ENCODE measurements at places on chromosomes 2 and 18.

DNA sequence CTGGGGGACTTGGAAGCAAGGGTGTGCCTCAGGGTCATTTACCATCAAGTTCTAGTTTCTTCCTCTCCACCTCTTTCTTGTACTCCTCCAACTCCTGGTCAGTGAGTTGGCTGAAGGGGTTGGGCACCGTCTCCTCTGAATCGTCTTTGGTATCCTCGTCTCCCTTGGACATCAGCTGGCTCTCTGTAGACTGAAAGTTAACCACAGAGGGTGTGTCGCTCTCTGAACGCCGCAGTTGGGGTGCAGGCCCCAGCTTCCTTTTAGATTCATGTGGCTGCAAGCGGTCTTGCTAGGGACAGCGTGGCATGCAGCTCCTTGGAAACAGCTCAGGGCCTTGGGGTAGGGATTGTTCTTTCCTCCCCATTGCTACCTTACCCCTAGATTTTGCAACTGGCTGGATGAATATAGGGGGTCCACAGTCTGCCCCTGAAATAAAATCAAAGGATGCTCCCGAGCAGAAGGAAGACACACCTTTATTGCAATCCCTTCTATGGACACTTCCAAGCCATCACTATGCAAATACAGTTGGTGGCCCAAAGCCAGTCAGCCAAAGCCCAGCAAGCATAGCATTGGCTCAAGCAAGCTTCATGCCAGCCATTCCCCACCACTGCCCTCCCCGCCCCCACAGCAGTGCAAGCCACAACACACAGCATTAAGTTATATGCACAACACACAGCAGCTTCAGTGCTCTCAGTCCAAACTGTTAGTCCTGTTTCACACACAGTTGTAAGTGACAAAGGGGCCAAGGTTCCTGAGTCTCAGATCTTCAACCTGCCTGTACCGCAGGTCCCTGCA, 93.2 kb downstream of the ADD2 start:
- DNase-seq: no peak

GRCh38 chr2:54559593-54560145, 103.5 kb downstream of the SPTBN1 start:
- peak; percentile 92 for DNase-seq

GRCh38 chr2:59932341-59932740, 621.1 kb downstream of the BCL11A start:
- no peak for DNase-seq

DNA sequence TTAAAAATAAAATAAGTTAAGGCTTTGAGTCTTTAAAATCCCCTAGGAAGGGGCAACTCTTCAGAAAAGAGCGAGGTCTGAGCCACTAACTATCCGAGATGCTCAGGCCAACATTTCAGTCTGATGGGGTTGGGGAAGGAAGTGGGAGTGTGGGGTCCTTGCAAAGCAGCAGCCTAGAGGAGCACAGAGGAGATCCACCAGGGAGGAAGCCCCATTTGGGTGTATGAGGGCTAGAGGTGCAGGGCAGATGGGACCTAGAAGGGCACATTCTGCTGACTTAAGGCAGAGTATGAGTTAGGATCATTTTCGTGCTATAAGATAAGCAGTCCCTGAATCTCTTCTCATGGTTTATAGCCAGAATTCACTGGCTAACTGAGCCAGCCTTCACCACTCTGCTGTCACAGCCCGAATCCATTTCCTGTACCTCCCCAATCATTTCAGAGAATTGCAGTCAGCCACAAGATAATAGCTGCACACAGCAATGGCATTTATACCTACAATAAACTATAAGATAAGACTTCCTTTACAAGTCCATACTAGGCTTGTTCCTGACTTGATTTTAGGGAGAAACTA, 37.0 kb downstream of the MRPL30 start:
- no peak for DNase-seq

GRCh38 chr2:74293191-74293991, 49.8 kb downstream of the SLC4A5 start:
- DNase-seq: no peak

GRCh38 chr2:149383340-149383739, 53.0 kb downstream of the LYPD6 start:
- DNase-seq: peak; percentile 89

- peak; percentile 81 for DNase-seq
These were observed 2.1 kb downstream of the NABP1 start for GRCh38 chr2:191679818-191680600.

GRCh38 chr2:219362524-219363164, 25.1 kb downstream of the DNPEP start:
- DNase-seq: peak; percentile 98

DNA sequence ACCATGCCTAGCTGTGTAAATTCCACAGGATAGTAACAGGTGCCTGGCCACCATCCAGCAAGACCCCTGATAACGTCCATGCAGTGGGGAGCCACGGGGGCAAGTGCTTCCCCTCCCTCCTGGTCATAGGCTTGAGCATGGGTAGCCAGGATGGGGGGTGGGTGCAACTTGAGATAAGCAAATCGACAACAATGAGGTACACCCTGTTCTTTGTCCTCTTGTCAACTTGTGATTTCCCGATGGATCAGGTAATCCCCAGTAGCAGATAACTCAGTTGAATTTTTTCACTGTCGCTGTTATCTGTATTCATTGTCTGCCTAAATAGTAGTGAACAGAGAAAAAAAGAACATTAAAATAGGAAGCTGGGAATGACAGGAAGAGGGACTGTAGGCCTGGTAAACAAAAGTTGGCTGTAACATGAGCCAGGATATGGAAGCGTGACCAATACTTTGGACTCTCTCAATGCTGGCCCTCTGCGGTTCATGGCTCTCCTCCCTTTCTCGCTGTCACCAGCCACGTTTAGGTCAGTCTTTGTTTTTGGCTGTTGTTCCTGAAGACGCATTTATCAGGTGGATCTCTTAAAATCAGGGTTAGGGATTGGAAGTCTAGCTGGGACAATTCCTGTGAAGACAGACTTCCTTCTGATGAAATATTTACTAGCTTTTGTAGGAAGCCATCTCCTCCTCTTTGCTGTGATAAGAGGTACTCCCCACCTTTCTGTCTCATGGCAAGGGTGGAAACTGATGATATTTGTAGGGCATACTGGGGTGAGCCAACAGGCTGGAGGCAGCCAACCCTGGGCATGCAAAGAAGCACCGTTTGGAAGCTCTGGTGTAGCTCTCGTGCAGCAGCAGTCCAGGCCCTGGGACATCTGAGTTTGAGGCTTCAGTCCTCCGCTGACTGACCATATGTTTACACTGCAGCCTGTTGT, 42.4 kb downstream of the TCF7L1 start:
- DNase-seq: peak; percentile 61

DNA sequence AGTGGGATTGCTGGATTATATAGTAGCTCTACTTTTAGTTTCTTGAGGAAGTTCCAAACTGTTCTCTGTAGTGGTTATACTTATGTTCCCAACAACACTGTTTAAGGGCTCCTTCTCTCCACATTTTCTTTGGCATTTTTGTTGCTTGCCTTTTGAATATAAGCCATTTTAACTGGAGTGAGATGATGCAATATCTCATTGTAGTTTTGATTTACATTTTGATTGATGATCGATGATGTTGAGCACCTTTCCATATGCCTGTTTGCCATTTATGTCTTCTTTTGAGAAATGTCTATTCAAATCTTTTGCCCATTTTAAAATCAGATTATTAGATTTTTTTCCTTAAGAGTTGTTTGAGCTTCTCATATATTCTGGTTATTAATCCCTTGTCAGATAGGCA, 243.3 kb downstream of the PTGR3 start:
- no peak for DNase-seq

GRCh38 chr2:110153416-110153815, 37.8 kb upstream of the MALL start:
- no peak for DNase-seq

- DNase-seq: peak; percentile 66
These were observed 133.5 kb downstream of the FAM124B start for GRCh38 chr2:224268441-224268840.

DNA sequence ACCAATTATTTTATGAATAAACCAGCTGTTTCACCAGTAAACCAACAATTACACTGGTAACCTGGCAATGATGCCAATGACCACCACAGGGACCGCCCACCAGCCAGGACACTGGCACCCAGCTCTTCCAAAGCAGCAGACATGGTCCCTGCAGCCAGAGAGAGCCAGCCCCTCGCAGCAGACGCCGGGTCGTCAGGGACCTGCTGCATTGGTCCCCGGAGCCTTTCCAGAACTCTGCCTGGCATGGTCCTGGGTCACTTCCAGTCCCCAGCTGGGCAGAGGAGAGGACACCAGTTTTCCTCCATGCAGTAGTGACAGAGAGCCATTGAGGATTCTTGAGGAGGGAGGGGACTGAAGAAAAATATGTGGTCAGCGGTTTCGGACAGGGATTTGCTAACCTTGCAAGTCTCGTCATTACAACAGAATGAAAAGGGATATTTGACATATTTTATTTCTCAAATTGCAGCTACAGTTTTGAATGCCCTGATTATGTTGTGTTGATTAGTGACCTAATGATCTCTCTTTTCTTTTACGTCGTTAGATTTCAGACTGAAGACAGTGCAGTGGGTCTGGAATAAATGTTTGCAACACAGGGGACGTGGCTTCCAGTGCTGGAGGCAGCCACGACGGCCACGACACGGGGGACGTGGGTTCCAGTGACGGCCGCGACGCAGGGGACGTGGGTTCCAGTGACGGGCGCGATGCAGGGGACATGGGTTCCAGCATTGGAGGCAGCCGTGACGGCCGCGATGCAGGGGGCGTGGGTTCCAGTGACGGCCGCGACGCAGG, 154.5 kb downstream of the TPO start:
- no peak for DNase-seq

GRCh38 chr18:55650363-55650870, 62.4 kb upstream of the TCF4 start:
- DNase-seq: no peak

DNA sequence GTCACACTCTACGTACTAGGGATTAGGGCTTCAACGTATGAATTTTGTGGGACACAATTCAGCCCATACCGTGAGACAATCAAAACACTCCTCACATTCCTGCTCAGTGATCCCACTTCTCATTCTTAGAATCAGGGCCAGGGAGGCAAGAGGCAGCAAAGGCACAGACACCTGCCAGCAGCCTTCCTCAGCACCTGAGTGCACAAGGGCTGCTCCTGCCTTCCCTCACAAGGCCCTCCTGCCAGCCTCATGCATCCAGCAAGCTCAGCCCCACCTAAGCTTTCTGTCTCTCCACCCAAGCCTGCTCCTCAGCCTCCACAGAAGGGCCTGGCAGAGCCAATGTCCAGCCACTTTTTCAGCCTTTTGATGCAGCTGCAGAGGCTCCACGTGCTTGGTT, 141.6 kb downstream of the SP3 start:
- no peak for DNase-seq

DNA sequence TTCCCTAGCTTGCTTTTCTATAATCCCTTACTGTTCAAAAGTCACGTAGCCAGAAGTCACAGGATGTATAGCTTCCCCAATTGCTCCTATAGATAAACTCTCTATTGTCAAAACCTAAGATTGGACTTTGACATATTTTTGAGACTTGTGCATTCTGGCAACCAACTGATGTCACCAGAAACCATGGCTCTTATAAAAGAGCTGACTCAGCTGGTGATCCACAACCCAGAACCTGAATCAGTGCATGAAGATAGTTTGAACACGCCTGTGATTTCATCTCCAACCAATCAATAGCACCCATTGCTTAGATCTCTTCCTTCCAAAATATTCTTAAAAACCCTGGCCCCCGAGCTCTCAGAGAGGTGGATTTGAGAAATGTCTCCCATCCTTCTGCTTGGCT, 639.9 kb upstream of the PIK3C3 start:
- no peak for DNase-seq

- DNase-seq: no peak
These were observed 102.9 kb upstream of the ALPP start for GRCh38 chr2:232275670-232276069.

GRCh38 chr18:54679318-54680149, 88.5 kb downstream of the DYNAP start:
- peak; percentile 81 for DNase-seq

DNA sequence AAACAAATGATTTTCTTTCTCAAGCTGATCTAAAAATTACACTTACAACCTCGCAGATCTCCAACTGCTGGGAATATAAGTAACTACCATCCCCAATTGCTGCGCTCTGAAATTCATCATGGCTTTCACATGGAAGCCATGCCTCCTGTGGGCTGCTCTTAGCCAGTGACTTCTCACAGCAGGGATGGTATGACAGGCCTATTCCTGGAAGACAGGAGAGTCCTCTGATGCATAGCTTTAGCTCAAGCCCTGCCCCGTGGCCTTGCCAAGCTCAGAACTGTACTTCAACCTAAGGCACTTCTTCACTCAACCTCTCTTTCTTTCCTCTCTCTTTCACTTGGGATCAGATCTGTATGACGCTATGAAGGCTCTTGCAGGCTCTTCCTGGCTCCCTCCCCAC, 12.6 kb upstream of the ELAC1 start:
- DNase-seq: no peak

- no peak for DNase-seq
These were observed 165.5 kb downstream of the GCA start for GRCh38 chr2:162509288-162509968.

DNA sequence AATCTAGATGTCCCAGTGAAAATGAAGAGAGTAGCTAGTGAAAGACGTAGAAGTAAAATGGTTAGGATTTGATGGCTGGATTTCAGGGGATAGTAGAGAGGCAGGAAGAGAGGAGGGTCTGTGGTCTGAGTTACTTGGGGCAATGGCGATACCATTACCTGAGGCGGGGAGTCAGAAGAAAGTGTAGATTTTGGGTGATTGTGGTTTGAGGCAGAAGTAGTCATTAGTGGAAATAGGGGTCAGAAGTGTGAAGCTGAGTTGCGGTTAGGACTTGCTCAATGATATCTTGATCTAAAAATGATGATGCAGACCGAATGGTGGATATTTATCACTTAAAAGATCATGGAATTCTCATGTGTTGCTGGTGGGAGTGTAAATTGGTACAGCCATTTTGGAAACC, 41.0 kb downstream of the CEP192 start:
- no peak for DNase-seq

DNA sequence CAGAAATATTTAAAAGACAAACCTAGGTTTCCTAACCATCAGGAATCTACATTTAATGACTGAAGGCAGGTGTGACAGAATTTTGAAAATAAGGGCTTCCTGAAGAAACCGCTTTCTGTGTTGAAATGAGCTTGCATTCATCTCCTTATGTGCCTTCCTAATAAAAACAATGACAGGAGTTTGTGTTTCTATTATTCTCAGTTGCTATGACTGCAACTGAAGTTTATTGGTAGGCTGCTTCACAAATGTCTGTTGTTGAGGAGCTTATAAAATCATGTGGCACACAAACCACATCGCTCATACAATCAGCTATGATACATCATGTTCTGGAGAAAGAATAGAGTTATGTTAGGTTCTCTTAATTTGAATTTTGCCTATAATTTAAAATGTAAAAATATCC, 362.7 kb upstream of the SLC8A1 start:
- no peak for DNase-seq

- DNase-seq: peak; percentile 93
These were observed 165.8 kb downstream of the TNS1 start for GRCh38 chr2:217836901-217837491.

DNA sequence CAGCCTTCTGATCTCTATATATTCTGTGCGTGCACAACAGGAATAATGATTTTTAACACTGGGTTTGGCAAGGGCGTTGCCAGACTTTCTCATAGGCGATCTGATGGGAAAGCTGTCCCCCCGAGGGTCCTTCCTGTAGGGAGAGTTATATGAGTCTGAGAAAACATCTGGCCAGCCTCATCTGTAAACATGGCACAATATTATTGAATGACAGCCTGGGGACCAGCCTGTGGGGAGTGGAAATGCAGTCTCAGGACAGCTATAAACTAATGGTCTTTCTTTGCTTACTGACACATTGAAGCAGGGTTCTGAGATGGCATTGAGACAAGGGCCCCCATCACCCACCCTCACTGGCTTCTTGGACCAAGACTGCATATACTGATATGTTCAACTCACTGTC, 62.5 kb downstream of the CTIF start:
- no peak for DNase-seq

Data from AG10803 (cell line).